Aorta (tissue), 5 donors: ENCODE measurements at places on chromosomes 4 and X. TPM values are rescaled to one million over a fixed set of nuclear protein-coding genes. Genes with fewer than 3 reads are reported as not detected.

The HSFX4 gene
- not detected for total RNA-seq

The FGFRL1 gene
- 28.9 TPM for total RNA-seq

The ASB11 gene
- total RNA-seq = not detected

The CFI gene
- 64.5 TPM for total RNA-seq

The HTR2C gene
- not detected for total RNA-seq

The GAGE2A gene
- not detected for total RNA-seq

The BEND2 gene
- not detected for total RNA-seq

The IL9R gene
- 0.30 TPM for total RNA-seq

The FABP2 gene
- not detected for total RNA-seq
